K562 (cell line): ENCODE measurements at places on chromosomes 16 and 17. TPM values are rescaled to one million over a fixed set of nuclear protein-coding genes. Genes with fewer than 3 reads are reported as not detected.

CDR2L gene
- 15.5 and 16.0 TPM in 2 replicates for total RNA-seq

CDRT15 gene
- not detected in 2 replicates for total RNA-seq

KSR1 gene
- 48.0 and 51.7 TPM in 2 replicates for total RNA-seq

MYL4 gene
- total RNA-seq: 177 and 183 TPM in 2 replicates

RNF112 gene
- not detected in 2 replicates for total RNA-seq

FKBP10 gene
- 2.6 and 3.0 TPM in 2 replicates for total RNA-seq

EIF4A3 gene
- 133 and 139 TPM in 2 replicates for total RNA-seq
